Right lung (tissue), 10 donors: ENCODE measurements at places on chromosomes 7 and 10.

DNA sequence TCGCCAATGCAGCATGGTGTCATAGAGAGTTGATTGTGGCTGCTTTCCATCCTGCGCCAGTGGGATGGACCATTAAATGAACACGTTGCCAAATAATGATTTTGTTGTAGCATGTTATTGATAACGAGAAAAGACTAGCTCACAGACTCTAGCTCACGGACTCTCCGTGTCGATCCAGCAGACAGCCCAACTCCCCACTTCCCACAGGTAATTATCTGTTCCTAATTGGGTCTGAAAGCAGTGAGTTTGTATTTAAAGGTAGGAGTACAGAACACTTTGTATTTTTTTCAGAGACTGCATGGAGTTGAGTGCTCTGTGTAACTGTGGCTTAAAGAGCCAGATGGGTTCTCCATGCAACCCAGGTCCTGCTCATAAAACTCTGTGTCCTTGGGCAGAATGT is 1250.5 kb downstream of the TYW1 start:
- DNase-seq: no peak

DNA sequence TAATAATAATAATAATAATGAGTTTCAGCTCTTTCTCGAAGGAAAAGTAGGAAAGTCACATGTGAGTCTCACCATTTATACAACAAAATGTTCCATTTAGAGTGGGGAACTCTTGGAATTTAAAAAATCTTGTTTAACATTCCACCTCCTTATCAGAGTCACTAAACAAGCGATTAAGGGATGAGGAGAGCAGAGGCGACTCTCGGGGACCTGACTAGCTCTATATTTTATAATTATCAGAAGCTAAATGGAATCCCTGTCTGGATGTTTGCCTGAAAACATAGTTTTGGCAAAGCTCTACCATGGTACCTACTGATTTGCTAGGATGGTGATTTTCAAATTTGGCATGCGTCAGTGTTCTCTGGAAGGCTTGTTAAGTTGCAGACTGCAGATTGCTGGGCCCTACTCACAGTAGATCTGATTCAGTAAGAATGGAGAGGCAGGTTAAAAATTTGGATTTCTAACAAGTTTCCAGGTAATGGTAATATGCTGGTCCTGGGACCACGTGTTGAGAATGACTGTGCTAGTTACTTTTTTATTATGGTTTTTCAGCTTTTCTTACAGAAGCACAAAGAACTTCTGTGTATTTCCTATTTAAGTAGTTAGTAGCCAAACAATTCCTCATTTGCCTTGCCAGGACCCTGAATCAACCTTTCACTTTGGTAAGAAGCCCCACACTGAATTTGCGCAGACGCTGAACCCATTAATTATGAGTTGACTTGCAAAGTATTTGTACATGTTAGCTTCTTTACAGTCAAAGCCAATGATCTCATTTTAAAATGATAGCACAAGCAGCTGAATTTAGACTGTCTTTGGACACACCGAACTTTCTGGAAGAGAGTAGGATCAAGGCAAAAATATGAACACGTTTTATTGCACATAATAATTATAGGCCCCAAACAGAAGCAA is 39.5 kb downstream of the CPED1 start:
- no peak for DNase-seq

DNA sequence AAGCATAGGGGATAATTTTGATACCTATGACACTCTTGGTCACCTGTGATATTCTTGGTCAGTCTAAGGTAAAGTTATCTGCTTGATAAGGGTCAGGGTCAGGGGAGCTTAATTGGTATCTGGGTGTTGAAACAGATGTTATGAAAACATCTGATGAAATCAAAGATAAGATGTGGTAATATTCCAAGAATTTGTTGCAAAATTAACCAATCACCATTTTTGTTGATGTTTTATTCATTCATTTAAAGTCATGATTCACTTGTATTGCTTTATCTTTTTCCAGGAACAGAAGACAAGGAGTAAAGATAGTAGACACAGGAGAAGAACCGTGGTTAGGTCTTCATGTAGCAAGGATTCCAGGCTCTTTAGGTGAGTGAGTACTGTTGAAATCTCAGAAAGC is 103.1 kb downstream of the SEMA3C start:
- no peak for DNase-seq

DNA sequence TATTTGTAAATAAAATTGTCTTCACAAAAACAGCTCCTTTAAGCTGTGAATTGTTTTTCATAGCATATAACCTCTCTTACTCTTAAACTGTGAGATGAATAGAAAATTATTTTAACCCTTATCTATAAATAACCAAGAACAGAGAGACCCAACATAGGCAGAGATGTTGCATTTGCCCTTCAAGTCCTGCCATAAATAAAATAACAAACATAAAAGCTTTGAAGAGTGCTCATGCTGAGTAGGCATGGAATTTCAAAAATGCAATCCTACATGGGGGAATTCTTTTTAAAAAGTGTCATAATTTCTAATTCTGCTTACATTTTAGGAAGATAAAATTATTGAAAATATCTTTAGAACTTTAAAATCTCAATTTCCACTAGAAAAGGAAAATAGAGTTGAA is 124.1 kb upstream of the FERD3L start:
- no peak for DNase-seq

- DNase-seq: no peak
Measured at GRCh38 chr7:55048221-55048859, 29.5 kb downstream of the EGFR start.

DNA sequence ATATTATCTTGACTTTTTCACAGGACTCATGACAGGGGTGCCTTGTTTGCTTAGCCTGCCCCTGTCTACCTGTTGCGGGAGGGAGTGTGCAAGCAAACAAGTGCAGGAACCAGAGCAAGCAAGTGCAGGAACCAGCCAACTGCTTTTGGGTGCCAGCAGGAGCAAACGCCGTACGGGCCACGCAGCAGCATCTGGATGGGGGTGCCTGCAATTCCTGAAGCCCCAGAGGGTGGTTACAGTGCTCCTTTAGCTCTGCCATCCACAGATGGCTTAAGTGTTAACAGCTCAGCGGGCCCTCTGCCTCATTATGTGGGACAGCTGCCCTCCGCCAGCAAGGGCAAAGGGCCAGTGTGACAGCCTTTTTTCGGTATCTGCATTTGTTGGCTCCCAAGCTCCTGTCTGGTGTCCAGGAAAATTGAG is 83.5 kb downstream of the MICU1 start:
- DNase-seq: no peak

- no peak for DNase-seq
Measured at GRCh38 chr10:921471-922414, 9.8 kb downstream of the LARP4B start.

GRCh38 chr7:13990319-13990983 is 985 bp upstream of the ETV1 start:
- DNase-seq: peak; percentile 80

DNA sequence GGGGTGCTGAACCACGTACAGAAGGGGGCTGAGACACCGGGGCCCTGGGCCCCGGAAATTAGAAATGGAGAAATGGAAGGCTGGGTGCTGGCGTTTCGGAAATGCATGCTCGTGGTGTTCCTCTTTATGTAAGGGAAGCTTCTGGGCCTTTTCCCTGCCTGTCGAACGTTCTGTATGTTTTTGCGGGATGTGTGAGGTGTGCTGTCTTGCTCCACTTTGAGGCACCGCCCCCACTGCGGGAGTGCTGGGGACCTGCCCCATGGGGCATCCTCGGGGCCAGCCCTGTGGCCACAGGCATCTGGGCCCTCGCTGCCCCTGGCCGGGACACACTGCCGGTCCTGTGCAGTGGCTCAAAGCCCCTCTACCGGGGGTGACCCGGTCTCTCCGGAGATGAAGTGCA is 1.7 kb upstream of the VENTX start:
- no peak for DNase-seq

DNA sequence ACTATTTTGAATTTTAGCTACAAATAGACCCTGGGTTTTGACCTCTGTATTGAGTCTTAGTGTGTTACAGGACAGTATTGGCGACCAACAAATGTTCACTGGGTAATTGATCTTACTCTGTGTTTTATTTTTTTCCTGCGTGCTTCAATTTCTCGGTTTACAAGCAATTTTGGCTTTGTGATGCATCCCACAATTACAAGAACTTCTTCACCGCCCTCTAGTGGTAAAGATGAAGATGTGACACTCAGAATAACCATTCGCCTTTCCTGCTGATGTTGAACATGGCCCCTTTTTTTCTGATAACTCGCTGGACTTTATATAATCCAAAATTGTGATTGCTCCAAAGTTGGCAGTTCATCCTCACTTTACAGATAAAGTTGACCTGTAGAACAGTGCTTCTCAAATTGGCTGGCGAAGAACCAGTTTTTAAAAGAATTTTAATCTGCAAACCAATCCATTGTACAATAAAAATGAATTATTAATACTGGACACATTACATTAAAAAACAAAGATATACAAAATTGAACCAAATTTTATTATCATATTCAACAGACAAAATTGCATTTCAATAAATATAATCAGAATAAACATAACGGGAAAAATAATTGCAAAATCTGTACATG is 20.2 kb upstream of the SMC3 start:
- no peak for DNase-seq

DNA sequence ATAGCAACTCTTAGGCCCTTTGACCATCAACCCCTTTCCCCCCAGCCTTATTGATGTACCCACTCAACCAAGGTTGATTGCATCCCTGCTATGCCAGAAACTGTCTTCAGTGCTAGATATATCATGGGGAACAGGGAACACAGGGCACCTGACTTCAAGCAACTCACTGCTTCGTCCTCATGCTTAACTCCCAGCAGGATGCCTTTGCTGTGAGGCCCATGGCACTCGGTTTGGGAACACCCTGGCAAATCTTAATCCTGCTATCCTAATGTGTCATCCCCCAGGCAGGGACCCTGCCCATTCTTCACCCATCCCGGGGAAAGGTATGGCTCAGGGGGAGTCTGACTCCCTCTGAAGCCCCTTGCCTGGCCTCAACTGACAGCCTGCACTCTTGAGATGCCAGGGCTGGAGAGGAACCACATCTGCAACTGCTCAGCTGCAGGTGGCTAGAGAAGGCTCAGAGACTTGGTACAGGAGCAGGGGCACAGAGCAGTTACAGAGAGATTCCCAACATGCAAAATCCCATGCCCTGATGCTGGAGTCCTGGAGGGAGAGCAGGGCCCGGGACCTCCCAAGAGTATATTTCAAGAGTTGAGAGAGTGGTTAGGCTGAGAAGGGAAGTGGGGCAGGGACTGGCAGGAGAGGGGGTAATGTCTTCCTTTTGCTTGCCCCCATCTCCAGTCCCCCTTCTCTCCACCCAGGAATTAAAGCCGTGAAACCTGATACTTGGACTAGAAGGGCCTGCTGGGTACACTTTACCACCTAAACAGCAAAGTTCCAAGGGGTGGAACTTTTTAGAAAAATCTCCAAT is 2.4 kb upstream of the UNC5B start:
- DNase-seq: no peak

DNA sequence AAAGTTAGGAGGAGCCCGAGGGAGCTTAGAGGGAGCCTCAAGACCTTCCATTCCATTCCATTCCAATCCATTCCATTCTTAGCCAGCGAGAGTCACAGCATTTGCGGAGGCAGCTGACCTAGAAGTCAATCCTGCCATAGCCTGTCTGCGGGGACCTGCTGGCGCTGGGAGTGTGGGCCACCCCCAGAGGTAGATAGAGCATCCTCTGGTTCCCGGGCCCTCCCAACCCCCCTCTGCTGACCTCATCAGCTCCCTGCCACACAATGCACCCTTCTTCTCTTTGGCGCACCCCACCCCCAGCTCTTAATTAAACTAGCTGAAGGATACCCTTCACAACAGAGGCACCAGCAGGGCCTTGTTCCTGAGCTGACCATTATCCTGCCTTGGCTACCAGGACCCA is 152.5 kb upstream of the ZMIZ1 start:
- no peak for DNase-seq

DNA sequence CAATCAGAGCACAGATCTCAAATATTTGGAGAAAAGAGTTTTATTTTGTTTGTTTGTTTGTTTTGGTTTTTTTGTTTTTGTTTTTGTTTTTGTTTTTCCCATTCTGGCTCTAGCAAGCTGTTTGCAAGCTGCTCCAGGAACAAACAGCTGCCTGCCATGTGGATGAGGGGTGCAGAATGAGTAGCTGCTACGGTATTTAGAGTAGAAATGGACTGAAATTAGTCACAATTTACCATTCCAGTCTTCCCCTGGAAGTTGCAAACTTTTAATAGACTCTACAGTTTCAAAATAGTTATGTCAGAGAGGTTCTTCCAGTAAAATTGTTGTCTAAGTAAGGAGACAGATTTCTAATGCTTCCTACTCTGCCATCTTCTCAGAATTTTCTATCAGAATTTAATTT is 27.1 kb upstream of the TAS2R16 start:
- DNase-seq: no peak

DNA sequence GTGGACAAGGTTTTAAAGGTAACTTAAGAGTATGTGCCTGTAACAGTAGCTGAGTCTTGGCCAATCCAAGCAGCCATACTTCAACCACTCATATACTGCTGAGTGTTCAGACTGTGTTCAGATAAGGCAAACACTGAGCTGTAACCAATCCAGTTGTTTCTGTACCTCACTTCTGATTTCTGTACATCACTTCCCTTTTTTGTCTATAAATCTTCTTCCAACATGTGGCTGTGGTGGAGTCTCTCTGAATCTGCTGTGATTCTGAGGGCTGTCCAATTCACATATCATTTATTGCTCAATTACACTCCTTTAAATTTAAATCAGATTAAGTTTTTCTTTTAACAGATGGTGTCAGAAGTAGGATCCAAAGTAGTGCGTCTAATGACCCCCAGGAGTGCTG is 149.5 kb upstream of the PHF14 start:
- no peak for DNase-seq

- no peak for DNase-seq
Measured at GRCh38 chr7:43692582-43693373, 36.5 kb downstream of the COA1 start.

GRCh38 chr10:13684806-13685482 is 98.2 kb downstream of the PRPF18 start:
- DNase-seq: no peak

DNA sequence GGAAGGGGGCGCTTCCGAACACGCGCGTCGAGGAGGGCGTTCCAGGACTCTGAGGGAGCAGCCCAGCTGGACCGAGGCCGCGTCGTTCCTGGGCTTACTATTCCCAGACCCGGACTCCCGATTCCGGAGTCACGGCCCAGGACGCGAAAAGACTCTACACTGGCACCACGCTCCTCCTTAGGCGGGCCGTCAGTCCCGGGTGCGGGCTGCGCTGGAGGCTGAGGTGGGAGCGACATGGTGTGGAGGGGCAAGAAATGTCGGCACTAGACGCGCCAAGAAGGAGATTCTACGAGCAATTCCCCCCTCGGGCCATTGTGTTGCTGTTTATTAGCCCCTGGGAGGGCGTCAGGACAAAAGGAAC is 584 bp upstream of the RUNDC3B start:
- no peak for DNase-seq

- DNase-seq: no peak
Measured at GRCh38 chr7:144028547-144028946, 20.2 kb upstream of the OR2A5 start.

DNA sequence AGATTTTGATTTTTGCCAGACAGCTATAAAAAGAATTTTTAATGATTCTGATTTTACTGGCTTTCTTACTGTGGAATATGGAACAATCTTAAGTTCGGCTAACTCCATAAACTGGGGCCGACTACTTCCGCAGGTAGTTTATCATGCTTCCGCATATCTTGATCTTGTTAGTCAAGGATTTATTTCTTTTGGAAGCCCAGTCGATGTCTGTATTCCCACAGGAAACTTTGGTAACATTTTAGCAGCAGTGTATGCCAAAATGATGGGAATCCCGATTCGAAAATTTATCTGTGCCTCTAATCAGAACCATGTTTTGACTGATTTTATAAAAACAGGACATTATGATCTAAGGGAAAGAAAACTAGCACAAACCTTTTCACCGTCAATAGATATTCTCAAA is 8.1 kb downstream of the THNSL1 start:
- no peak for DNase-seq

- DNase-seq: peak; percentile 54
Measured at GRCh38 chr7:106050002-106050745, 61.9 kb downstream of the SYPL1 start.
